ENCODE measurements at places on chromosomes 2 and 18.
A peak's percentile ranks its signal among the peaks of the same experiment; 100 is the strongest.

DNA sequence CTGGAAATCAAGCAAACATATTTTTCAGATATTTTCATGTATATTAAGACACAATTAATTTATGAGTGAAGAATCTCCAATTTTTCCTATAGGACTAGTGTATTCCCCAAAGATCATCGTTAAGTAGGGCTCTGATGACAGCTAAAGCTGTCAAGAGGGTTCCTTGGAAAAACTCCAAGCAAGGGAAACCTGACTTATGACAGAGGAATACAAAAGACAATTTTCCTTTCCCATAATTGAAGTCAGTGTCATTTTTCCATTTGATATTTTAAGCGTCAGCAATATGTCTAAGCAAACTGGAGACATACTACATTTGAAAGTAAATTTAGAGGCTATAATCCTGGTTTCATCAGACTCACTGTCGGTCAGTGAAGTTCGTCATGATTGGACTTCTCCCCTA, 36.1 kb downstream of the RIT2 start:
- no peak for DNase-seq

GRCh38 chr18:43161528-43161927, 46.0 kb upstream of the RIT2 start:
- peak; percentile 66 for DNase-seq

GRCh38 chr18:65751155-65752085, 608 bp downstream of the CDH7 start:
- DNase-seq, result no peak

- no peak for DNase-seq
Observed at GRCh38 chr18:58413667-58414628, 214.9 kb downstream of the ALPK2 start.

- no peak for DNase-seq
Observed at GRCh38 chr2:172344159-172344558, 83.2 kb upstream of the ITGA6 start.

DNA sequence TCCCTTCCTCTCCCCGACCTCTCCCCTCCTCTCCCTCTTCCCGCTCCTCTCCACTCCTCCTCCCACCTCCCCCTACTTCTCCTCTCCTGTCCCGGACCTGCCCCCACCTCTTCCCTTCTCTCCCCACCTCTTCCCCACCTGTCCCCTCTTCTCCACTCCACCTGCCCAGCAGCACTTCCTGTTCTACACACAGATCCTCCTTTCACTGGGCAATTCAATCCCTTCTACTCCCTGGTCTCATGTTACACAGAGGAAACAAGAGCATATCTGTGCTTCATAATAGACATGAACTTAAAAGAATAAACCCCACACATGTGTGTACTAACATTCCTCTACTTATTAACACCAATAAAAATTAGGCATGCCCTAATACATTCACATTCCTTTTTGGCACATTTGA, 34.8 kb downstream of the TIMM21 start:
- DNase-seq, result no peak

GRCh38 chr2:230816735-230817134, 48.0 kb upstream of the ITM2C start:
- no peak for DNase-seq

DNA sequence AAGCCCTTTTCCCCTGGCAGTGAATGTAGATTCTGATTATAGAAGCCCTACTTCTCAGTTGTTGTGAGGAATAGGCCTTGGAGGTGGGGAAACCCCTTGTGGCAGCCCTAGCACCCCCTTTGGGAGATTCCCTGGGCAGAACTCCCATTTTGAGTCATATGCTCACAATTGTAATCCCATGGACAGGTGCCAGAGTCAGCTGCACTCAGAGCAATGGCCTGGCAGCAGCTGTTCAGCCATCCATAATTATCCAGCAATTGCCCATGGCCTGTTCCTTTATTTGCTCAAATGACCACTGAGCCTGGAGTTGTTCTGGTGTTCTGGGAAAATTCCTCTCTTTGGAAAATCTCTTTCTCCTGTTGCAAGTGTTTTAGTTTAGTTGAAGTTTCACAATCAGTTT, 71.7 kb downstream of the PTRHD1 start:
- DNase-seq, result peak; percentile 76

DNA sequence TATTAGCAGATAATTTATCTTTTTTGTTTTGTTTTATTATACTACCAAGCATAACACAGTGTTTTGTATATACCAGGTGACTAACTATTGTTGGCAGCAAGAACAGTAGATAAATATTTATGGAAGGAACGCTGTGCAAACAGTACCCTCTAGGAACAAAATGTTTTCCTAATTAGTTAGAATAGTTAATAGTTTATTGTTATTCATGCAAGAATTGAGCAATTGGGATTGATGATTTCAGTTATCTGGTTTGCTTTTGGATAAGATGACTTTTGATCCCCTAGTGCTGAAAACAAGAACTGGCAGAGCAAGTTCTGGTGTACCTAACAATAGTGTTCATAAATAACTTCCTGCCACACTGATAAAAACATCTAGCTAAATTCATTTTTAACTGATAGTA, 323.3 kb downstream of the TGIF1 start:
- no peak for DNase-seq

DNA sequence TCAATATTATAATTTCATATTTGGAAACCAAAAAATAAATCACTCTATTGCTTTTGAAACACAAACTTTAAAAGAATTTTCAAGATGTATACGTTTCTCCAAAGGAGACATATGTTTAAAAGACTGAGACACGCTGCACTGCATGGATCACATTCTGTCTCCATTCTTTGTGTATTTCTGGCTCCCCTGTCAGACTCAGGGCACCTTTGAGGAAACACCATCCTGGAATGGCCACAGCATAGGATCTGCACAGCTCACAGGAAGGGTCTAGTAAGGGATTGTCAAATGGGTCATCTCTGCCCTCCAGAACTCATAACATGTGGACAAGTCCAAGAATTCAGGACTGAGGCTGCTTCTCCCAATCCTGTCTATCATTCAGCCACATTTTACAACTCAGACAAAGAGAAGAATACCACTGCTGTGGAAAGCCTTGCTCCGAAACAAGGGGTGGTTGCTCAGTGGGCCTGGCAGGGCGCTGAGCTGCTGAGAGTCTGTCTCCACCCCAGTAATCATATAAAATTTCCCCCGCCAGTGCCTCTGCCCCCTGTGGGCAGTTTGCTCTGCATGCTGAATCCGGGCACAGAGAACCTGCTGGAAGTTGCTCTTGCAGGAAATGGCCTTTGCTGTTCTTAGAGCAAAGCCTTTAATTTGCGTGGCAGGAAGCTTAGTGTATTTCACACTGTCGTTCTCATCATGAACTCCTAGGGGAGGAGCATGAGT, 85.3 kb upstream of the KLHL29 start:
- no peak for DNase-seq

DNA sequence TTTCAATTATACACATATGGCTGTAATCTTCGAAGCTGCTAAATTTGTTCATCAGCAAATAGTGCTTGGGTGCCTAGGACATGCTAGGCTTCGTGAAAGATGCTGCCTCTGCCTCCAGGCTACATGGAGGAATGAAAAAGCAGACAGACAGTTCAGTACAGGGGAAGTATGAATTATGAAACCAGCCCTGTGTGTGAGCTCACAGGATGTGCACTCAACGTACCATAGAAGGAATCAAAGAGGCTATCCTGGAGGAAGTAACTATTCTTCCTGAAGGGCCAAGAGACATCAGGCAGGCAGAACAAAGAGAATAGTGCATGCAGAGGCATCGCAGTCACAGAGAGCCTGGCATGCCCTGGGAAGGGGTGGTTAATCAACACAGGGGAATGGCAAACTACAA, 61.4 kb downstream of the DYM start:
- DNase-seq, result no peak

DNA sequence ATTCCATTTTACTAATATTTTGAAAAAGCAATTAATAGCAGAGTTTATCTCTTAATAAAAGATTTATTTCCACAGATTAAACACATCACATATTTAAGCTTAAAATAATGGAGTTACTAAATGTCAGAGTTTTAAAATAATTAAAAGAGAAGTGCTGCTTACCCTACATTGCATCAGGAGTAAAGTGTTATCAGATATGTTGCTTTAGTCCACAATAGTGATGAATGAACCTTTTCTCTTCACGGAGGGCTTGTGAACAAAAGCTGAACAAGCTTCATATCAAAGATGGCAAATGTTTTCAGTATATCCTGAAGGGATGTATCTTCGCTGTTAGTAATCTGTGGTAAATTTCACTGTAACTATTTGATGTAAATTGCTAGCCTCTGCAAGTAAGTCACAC, 69.4 kb upstream of the TTC27 start:
- no peak for DNase-seq

- no peak for DNase-seq
Observed at GRCh38 chr2:1618191-1618961, 125.9 kb downstream of the PXDN start.

DNA sequence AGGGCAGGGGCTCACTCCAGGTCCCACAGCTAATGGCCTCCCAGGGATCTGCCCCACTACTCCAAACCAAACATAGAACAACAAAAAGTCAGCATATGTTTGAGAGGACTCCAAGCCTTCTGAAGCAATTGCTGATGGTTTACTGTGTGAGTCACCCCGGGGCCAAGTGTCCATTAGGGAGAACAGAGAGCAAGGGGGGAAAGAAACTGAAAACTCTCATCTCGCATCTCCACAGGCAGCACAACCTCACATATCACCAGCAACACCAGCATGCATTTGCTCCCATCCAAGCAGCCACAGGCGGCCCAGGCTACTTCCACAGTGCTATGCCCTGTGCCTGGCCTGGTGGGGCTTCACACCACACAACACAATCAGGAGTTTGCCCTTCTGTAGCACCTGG, 39.1 kb downstream of the CYRIA start:
- peak; percentile 55 for DNase-seq

DNA sequence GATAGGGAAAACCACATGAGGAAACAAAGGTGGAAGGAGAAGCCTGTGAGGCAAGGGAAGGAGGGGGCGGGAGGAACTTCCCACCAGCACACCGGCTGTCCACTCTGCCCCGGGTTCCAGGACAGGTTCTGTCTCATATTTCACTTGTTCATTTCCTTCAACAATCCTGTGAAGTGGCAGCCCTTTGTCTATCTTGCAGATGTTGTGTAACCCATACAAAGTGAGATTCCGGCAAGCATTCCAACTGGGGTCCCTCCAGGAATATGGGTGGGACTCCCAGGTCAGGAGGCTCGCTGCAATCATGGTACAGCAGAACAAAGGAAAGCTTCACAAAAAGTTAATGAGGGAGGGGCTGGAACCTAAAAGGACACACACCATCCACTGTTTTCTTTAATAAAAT, 271.3 kb upstream of the PXDN start:
- no peak for DNase-seq

- no peak for DNase-seq
Observed at GRCh38 chr2:15560140-15560987, 770 bp downstream of the NBAS start.

Measured in NCI-H226 (cell line).